ENCODE measurements at places on chromosomes 3 and 15.

- no peak for DNase-seq
These were observed 42.7 kb upstream of the TFRC start for GRCh38 chr3:196124608-196125007.

- no peak for DNase-seq
These were observed 11.2 kb upstream of the LMAN1L start for GRCh38 chr15:74801311-74801997.

DNA sequence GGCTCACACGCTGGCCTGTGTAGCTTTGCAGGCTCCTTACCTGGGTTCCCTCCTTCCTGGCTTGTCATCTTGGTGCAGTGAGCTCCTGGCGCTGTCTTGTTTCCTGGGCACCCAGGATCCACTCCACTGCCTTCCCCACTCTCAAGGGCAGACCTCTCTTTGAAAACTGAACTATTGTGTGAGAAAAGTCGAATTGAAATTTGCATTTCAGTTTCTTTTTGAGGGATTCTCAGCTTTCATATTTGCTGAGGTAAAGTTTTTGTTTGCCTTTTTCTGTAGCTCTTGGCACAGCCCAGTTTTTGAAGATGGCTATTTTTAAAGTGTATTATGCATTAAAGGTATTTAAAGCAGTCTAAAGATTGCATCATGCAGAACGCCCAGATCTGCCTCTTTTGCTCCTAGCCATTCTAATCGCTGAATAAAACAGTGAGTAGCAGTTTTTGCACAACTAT is 70.1 kb downstream of the CCK start:
- no peak for DNase-seq

DNA sequence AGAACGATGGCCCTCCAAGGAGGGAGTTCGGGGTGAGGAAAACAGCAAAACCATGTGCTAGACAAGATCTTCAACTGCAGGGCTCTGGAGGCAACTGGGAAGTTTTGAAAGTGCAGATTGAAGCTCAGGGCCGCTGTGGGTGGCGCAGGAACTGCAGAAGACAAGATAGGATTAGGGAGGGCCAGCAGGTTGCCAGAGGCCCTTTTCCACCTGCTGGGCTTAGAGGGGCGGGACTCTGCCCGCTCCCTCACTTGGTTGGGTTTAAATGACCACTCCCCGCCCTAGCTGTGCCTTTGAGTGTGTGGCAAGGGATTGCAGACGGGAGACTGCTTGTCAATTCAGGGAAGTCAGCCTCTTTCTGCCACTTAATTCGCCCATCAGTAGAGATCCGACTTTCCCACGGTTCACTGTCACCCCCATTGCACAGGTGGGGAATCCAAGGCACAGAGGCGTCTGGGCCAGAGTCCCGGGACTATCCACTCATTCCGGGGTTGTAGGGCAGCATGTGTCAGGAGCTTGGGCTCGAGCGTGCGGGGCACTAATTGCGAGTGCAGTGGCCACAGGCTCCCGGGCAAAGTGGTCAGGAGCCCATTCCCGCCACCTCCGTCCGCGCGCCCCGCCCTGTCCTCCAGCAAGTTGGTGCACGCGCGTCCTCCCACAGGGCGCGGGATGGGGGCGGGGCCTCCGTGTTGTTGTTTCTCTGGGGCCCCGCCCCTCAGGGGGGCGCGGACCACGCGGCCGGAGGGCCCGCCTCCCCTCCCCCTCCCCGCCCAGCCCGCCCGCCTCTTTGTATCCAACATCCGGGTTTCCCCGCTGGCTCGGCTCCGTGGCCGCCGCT is at the start of gene ACVR2B:
Gene ACVR2B, plus strand, starts transcription at position 816 of the 838 bp plus-strand sequence. CDS start 433 bp downstream, outside the sequence.
- DNase-seq: peak; percentile 66

DNA sequence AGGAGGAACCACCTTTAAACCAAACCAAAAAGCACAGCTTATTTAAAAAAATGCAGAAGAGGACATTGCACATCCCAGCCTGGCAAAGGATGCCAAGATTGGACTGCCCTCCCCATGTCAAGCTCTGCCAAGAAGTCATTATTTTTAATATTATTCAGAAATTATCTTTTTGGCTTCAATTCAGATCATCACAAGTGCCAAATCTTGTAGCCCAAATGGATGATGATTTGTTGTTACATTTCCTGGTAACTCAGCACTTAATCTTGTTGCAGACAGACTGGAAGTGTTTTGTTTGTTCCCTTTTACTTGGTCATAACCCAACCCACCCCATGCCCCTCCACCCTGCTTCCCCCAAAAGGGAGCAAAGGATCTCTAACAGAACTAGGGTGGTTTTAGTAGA is 28.1 kb upstream of the LXN start:
- no peak for DNase-seq

- no peak for DNase-seq
These were observed 167.6 kb downstream of the ALDH1A2 start for GRCh38 chr15:57897870-57898269.

DNA sequence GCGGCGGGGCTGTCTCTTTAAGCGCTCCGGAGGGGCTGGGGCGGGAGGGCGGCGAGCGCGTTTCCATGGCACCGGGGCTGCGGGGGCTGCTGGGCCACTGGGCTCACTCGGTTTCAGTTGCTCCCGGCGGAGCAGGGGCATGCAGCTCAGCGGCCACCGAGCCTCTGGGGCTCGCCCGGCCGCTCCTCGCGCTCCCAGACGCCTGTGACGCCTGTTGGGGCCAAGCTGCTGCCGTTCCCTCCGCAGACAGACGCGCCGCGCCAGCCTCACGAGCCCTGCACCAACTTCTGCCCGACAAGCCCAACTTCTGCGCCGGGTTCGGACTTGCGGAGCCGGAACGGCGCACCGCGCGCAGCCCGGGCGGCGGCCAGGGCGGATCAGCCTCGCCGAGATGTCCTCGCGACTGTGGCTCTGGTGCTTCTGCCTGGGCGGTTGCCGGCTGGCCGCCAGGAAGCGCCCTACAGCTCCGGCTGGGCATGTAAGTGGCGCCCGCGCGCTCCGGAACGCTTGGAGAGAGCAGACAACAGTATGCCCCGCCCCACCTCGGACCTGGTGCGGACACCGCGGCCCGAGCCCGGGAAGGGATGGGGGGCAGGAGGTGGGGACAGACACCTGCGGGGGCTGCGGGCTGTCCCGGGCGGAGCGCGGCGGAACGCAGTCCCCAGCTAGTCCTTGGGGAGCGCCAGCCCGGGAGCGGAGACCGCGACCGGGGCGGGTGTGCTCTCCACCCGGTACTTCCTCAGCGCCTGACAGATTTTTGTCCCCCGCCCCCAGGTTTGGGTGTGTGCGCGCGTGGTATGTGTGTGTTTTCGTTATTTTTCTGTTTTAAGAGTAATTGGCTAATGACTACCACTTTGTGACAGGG is 154.1 kb upstream of the GOLIM4 start:
- DNase-seq: no peak

DNA sequence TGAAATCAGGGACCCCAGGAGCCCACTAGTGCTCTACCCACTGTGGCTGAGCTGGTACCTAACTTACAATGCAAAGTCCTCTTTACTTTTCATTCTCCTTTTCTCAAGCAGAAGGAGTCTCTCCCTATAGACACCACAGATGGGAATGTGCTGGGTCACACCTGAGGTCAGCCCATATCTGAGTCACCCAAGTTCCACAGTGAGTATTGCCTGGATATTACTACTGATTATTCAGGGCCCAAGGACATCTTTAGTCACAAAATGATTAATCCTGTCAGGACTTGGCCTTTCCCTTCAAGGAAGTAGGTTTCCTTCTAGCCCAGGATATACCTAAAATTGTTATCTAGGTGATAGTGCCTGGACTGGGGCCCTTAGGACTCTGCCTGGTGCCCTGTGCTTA is 1305.2 kb downstream of the SI start:
- no peak for DNase-seq

GRCh38 chr3:76212679-76213078 is 427.3 kb upstream of the ZNF717 start:
- DNase-seq: no peak

- DNase-seq: peak; percentile 45
These were observed 670 bp downstream of the PRKCI start for GRCh38 chr3:170222647-170223541.

GRCh38 chr3:161851941-161852566 is 355.4 kb downstream of the OTOL1 start:
- no peak for DNase-seq
